ENCODE measurements at places on chromosomes 5 and 9.

GRCh38 chr9:108074900-108075299 lies 585.3 kb upstream of the KLF4 start:
- DNase-seq: no peak

- no peak for DNase-seq
Observed at GRCh38 chr9:125493881-125494652, 212.9 kb downstream of the MAPKAP1 start.

- no peak for DNase-seq
Observed at GRCh38 chr9:127720031-127720864, 4.4 kb downstream of the TTC16 start.

DNA sequence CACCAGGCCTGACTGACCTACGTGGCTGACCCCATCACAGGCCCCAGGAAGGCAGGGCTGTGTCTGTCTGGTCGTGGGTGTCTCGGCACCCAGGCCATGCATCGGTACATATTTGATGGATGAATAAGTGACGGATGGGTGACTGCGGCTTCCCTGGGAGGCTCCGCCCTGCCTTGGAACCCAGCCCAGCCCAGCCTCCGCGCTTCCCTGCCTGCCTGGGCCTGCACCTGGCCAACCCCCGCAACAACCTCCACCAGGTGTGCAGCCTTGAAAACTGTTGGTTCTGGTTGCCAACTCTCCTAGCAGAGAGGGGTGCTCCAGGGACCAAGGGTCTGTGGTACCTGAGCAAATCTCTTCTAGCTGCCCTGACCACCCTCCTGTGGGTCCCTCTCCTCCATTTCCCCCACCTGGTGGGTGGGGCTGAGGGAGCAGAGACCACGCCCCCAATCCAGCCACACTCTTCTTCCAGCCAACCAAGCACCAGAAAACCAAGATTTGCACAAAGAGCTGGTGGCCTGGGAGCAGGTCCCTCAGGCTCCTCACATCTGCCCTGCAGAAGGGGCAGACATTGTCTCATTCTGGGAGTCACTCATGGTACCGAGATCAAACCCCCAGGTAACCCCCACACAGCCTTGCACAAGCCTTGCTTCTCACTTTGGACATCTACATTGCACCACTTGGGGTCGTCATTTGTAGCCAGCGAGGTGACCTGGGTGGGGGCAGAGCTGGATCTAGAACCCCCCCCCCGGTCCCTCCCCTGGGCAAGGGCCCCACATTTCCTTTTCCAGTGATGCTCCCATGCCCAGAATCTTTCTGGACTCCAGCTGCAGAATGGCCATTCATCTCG lies 100.6 kb upstream of the IER5L start:
- DNase-seq: no peak

GRCh38 chr5:172395483-172395882 lies 58.8 kb downstream of the SH3PXD2B start:
- no peak for DNase-seq

DNA sequence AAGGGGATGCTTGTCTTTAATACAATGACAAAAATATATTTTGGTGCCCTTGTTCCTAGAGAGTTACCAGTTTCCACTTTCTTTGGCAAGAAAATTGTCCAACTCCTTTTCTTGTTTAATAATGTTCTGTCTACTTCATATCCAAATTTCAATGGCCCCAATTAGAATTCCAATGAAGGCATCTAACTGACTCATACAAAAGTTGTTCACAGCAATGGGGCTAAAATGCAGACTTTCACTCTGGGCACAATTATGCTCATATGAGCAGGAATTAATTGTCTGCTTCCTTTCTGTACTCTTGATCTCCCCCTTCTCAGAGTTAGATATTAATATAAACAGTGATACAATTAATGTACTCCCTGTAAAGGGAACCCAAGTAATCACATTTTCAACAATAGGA lies 42.1 kb upstream of the ZNF622 start:
- no peak for DNase-seq

- DNase-seq: no peak
Observed at GRCh38 chr9:134069480-134070399, 1.9 kb upstream of the BRD3 start.

DNA sequence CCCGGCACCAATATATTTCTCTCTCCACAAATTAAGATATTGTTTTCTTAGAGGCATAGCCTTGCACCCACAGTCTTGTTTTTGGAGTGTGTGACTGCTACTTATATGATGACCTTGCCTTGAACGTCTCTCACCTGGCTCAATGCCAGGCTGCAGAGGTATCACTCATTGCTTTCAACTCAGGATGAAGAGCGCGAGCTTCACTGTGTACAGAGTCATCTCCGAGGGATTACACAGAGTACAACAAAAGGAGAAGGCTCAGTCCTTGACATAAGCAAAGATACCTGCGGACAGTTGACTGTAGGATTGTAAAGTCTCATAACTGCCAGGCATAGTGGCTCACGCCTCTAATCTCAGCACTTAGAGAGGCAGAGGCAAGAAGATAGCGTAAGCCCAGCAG lies 53.8 kb downstream of the CD180 start:
- DNase-seq: no peak

GRCh38 chr9:129860653-129861446 lies 25.6 kb downstream of the USP20 start:
- peak; percentile 49 for DNase-seq

DNA sequence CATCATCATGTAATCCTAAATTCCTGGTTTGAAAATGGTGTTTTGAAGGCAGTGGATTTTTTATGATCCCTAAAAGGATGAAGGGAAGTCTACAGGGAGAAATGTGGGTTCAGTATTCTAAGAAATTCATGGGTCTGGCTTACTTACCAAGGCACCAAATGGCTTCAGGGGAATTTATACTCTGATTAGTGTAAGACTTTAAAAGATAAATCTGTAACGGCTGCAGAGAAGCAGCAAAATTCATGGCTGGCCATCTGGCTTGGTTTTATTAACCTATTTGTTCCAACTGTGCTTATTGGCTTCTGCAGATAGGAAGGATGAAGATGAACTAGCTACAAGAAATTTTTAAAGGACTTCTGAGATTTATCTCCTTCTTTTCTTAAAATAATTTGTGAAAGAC lies 222.8 kb downstream of the TENT4A start:
- DNase-seq: no peak

Measured in activated naive CD4-positive, alpha-beta T cell treated with Interleukin-2 at 50 U/mL for 16 hours (primary cell).